HL-60 (cell line): ENCODE measurements at places on chromosomes 11 and 22.

- DNase-seq: no peak
Measured at GRCh38 chr11:134742956-134743819, 331.1 kb upstream of the B3GAT1 start.

- no peak for DNase-seq
Measured at GRCh38 chr11:129768356-129768755, 47.3 kb upstream of the TMEM45B start.

DNA sequence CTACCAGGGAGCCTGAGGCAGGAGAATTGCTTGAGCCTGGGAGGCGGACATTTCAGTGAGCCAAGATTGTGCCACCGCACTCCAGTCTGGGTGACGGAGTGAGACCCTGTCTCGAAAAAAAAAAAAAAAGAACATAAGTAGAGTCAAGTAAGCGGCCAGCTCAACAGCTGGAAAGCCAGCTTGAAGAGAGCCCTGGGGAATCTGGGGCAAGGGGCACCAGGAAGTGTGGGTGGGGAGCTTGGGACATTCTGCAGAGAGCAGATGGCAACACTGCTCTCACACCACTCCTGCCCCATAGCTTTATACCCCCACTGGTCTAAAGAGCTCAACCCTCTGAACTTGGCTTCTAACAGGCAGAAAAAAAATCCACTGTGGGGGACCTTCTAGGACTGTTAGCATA, 505.6 kb downstream of the BUD13 start:
- no peak for DNase-seq

GRCh38 chr11:55732936-55733335, 40.3 kb upstream of the OR5D13 start:
- DNase-seq: no peak

- no peak for DNase-seq
Measured at GRCh38 chr11:117356126-117356890, 28.7 kb downstream of the CEP164 start.

DNA sequence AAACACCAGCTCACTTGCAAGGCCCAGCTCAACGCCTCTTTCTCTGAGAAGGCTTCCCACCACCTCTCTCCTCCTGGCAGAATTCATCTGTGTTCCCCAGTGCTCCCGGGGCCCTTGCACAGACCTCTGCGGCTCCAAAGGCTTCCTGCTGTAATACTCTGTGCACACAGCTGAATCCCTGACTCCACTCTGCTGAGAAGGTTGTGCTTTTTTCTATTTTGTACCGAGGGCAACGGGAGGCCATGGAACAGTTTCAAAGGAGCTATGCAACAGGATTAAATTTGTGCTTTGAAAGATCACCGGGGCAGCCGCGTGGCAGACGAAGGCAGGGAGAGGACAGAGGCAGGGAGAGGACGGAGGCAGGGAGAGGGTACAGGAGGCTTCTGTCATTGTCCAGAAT, 49.2 kb upstream of the SYT7 start:
- no peak for DNase-seq

GRCh38 chr22:33757802-33758483, 162.3 kb downstream of the LARGE1 start:
- DNase-seq: no peak

- no peak for DNase-seq
Measured at GRCh38 chr11:4677948-4678347, 19.7 kb downstream of the OR51E2 start.

GRCh38 chr22:28414913-28415312, 264.7 kb downstream of the TTC28 start:
- DNase-seq: no peak

GRCh38 chr11:110177086-110177456, 83.9 kb downstream of the ZC3H12C start:
- no peak for DNase-seq

DNA sequence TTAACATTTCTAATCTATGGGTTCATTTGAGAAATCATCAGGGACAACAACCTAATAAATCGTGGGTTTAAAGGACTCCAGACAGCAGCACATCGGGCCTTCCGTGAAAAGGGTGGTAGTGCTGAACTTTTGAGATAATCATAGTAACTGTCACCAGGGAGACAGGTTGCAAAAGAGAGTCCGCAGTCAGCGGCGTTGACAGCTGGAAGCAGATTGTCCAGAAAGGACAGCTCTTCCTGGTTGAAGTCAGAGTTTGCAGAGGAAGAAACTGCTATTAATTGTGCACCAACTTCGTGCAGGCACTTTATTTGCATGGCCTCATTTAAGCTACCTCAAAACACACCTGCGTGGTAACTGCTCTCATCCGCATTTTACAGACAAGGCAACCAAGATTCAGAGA, 20.5 kb upstream of the ISX start:
- no peak for DNase-seq

GRCh38 chr11:96158126-96158525, 184.9 kb downstream of the MAML2 start:
- DNase-seq: no peak

DNA sequence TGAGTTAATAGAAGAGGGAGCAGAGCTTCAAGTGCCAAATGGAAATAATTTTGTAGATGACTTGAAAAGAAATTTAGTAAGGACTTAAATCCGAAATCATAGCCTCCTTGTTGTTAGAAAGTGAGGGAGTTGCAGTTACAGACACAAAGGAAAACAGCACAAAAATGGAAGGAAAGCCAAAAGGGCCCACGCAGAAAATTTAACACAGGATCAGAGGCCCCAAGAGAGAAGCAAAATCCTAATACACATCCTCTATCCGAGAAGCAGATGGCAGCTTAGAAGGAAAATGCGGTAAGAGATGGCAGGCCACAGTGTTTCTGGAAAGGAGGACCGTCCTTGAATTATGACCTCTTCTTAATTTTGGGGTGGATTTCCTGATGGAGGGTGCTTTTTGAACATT, 48.7 kb upstream of the SYT13 start:
- no peak for DNase-seq

DNA sequence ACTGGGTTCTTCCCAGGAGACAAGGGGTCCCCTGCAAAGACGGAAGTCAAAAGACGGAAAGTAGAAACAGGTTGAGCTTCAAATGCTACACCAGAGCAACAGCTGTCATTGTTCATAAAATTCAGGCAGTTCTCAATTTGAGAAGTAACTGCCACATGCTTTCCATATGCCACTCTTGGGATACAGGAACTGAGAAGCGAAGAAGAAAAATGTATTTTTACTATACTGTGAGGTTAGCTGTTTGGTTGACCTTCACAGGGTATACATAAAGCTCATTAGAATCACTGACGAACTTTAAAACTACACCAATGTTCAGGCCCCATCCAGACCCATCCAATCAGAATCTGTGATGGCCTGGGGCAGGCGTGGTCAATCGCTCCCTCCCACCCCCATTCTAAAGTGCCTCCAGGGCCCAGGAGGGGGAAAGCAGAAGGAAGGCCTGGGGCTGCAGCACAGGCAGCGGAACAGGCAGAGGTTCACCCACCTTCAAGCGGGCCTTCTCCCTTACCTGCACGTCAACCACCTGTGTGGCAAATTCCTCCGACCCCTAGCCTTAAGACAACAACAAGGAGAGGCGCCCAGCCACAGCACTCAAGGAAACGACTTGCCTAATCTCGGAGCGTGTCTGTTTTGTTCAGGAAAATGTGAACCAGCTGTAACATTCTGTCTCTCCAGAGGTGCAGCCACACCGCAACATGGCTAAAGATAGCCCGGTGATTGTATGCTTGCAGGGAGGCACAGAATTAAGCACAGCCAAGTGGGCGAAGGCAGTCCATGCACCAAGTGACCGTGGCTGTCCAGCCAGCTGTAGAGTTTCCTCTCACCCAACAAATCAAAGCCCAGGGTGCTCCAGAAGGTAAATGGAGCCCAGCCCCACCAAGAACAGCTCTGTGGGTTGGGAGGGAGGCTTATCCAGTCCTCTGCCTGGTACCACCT, 82.6 kb downstream of the MICAL3 start:
- DNase-seq: no peak

GRCh38 chr11:130611791-130612251, 163.4 kb downstream of the ADAMTS15 start:
- DNase-seq: no peak

- no peak for DNase-seq
Measured at GRCh38 chr11:118247041-118247440, 5.1 kb downstream of the MPZL3 start.

DNA sequence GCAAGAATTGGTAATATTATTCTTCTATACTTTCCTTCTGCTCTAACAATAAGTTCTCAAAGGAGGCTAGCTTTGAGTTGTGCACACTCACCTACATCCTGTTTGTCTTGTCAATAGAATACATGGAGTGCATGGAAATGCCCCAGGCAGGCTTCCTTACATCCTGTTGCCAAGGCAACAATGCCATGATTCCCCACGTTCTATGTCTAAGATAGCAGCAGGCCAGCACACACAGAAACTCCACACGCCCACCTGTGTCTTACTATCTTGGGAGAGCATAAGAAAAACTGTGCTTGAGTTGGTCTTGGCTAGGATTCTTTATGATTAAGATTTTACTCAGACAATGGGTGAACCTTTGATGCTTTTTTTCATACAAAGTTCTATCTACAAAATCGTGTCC, 379.2 kb downstream of the AASDHPPT start:
- DNase-seq: no peak

DNA sequence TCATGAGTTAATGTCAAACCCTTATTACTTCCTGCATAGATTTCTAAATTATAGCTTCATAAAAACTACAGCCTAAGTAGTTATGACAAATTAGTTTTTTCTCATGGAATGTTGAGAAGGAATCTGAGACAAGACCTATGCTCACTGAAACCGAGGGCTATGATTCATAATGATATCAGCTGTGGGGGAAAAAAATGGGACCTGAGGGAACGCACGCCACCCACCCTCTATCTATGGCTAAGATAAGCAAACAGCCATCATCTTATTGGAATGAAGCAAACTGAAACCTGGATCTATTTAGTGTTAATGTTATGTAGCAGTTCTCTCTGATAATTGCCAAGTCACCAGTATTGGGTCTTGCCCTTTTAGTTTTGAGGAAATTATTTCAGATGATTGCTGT, 906.9 kb upstream of the RAG2 start:
- DNase-seq: no peak

- no peak for DNase-seq
Measured at GRCh38 chr22:42282943-42283277, 12.5 kb upstream of the TCF20 start.

DNA sequence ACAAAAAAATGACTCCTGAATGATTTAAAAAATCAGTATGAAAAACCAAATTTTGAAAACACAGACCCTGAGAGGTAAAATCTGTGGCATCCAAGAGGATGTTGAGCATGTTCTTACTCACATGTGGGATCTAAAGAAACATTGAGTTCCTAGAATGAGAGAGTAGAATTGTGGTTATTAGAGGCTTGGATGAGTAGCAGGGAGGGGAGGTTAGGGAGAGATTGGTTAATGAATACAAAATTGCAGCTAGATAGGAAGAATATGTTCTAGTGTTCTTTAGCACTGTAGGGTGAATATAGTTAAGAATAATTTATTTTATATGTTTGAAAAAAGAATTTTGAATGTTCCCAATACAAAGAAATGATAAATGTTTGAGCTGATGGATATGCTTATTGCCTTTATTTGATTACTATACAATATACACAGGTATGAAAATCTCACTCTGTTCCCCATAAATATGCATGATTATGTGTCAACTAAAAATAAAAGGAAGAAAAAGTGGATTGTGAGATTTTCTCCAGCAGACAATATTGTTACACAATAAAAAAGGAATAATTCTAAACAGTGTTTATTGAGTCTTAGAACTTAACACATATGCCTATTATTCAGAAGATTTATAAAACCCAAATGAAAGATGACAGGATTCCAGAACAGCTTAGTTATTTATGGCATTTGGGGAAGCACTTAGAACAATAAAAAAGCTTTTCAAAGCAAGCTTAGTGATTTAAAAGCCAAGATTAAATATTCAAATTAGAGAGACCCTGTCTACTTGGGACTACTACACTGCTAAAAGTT, 28.7 kb downstream of the MS4A2 start:
- DNase-seq: no peak

DNA sequence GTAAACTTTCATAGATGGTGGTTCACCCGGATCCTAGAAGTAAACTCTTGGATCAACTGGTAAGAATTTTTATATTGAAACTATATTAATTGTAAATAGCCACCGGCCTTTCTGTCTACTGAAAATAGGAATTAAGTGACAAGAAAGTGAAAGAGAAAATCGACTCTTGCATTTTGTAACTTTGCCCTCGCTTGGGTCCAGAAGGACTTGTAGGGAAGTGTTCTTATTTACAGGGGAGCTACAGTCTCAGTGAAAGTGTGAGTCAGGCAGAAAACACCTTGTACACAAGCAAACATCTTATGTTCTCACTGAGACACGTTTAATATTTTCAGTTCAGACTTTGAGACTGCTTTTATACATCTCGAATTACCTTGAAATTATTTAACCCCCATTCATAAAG, 238.9 kb downstream of the BLID start:
- DNase-seq: no peak

GRCh38 chr11:129455756-129456655, 80.4 kb downstream of the BARX2 start:
- no peak for DNase-seq

- no peak for DNase-seq
Measured at GRCh38 chr11:92964471-92964870, 5.0 kb upstream of the MTNR1B start.
